ENCODE measurements at places on chromosomes 16 and 17.

- DNase-seq, result no peak
These were observed 885 bp upstream of the VASN start for GRCh38 chr16:4370570-4371356.

DNA sequence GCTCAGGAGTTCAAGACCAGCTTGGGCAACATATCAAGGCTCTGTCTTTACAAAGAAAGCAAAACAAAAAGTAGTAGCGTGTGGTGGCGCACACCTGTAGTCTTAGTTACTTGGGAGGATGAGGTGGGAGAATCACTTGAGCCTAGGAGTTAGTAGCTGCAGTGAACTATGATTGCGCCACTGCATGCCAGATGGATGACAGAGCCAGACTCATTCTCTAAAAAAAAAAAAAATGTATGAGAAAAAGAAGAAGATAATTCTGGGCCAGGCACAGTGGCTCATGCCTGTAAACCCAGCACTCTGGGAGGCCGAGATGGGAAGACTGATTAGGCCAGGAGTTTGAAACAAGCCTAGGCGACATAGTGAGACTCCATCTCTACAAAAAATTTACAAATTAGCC, 28.5 kb downstream of the STAT5B start:
- no peak for DNase-seq

DNA sequence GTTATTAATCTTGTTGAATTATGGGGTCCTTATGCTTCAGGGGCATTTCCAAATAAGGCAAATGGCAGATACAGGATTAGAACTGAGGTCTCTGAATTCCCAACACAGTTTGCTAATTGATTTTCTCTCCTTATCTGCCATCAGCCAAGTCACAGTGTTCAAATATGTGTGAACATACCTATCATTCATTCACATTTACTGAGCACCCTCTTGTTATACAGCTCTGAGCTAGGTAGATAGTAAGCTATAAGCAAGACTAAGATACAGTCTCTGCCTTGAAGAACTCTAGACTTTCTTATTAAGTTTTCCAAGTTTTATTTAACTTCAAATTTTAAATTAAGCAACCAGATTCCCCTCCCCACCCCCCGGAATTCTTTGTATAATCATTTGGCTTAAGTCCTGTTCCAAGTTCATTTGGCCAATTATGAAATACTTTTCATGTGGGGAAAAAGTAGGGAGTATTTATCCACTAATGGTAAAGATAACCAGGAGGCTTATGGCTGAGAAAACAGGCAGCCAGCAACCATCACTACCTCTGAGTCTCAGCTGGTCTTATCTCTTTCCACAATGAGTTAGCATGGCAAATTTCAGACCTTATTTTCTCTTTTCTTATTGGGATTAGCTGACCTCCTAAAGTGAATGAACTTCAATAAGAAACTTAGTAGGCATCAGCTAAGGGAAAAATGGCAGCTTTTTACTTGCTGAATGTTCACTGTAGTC, 31.4 kb upstream of the CORO6 start:
- DNase-seq, result no peak

DNA sequence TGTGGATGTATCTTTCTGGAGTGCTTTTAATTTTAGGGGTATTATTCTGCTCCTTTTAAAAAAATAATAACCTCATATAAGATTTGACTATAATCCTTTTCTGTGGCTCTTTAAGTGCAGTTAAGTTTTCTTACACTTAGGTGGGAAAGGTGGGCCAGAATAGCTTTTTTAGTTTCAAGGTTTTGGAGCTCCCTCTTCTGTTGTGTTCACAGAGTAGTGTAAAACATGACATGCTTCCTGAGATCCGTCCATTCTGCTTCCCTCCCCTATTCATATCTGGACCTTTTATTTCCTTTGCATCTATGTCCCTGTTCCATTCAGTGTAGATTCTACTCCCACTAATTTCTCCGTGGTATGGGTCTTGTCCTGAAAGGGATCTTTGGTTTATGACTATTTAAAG, 12.8 kb downstream of the LRRC36 start:
- no peak for DNase-seq

DNA sequence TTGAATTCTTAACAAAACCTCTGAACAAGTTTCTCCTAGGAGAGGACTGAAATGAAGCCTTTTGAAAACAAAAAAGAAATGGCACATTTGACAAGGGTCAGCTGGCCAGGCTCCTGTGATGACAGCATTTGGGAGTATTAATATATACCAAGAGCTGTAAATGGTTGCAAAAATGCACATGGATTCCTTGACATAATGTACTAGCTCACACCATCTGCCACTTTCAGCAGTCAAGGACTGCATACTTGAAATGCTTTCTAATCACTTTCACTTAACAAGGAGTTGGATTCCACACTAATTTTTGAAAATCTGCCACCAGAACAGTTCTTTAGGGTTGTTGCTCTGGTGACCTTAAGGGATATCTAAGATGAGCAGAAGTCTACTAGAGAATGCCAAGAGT, 236.7 kb upstream of the TOX3 start:
- no peak for DNase-seq

GRCh38 chr16:62638964-62639870, 603.0 kb upstream of the CDH8 start:
- DNase-seq, result no peak

GRCh38 chr16:54957403-54958166, 26.9 kb downstream of the IRX5 start:
- peak; percentile 41 for DNase-seq

- DNase-seq, result no peak
These were observed 82.3 kb downstream of the NT5M start for GRCh38 chr17:17385491-17385890.

GRCh38 chr16:88904676-88905365, 38.4 kb upstream of the PABPN1L start:
- no peak for DNase-seq

DNA sequence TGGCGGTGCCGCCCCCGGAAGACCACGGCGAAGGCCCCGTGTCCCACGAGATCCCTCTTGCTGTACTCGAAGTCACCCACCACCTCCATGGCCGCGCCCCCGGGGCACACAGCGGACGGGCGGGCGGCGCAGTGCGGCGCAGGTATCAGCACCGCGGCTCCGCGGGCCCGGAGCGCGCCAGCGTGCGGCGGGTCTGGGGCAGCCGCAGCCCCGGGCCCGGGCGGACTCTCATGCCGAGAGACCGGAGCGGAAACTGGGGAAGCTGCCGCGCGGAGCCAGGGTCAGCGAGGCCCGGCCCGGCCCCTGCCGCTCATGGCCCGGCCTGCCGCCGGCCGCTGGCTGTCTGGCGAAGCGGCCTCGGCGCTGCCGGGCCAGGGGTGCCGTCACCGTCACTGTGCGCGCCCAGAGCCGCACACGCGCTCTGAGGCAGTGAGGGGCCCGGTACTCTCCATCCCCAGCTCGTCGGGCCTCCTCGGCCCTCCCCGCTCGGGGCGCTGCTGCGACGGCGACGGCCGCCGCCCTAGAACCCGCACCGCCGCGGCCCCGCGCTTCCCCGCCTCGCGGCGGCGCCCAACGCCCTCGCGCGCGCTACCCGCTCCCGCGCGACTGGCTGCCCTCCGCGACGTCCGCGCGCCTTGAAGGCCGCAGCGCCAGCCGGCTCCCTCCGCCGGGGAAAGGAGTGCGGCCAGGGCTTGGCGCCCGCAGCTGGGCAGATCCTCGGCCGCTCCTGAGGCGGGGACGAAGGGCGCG, at the start of gene ULK2:
Gene ULK2, minus strand, starts transcription at position 608 of the 750 bp plus-strand sequence. Its CDS starts 519 bp downstream, at position 89.
- DNase-seq, result peak; percentile 58

GRCh38 chr16:75011634-75012307, 12.9 kb downstream of the ZNRF1 start:
- no peak for DNase-seq

DNA sequence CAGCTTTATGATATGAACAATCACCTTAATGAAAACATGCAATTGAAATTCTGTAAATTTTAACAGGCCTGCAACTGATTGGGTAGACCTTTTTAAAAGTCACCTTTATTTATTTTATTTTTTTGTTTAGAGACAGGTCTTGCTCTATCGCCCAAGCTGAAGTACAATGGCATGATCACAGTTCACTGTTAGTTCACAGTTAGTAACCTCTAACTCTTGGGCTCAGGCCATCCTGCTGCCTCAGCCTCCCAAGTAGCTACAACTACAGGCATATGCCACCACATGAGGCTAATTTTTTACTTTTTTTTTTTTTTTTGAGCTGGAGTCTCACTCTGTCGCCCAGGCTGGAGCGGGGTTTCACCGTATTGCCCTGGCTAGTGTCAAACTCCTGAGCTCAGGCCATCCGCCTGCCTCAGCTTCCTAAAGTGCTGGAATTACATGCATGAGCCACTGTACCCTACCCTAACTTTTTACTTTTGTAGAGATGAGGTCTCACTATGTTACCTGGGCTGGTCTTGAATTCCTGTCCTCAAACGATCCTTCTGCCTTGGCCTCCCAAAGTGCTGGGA, 28.0 kb downstream of the AP1G1 start:
- no peak for DNase-seq

- DNase-seq, result no peak
These were observed 5.8 kb upstream of the RFFL start for GRCh38 chr17:35069311-35069710.

- DNase-seq, result no peak
These were observed 68.7 kb downstream of the ARSG start for GRCh38 chr17:68359791-68360535.

Measured in NCI-H1105 treated with DMSO at 0.1 percent for 48 hours (cell line).